ENCODE measurements at places on chromosomes 4 and X. TPM values are rescaled to one million over a fixed set of nuclear protein-coding genes. Genes with fewer than 3 reads are reported as not detected.

POF1B gene
- 14.5 TPM for total RNA-seq

DNA sequence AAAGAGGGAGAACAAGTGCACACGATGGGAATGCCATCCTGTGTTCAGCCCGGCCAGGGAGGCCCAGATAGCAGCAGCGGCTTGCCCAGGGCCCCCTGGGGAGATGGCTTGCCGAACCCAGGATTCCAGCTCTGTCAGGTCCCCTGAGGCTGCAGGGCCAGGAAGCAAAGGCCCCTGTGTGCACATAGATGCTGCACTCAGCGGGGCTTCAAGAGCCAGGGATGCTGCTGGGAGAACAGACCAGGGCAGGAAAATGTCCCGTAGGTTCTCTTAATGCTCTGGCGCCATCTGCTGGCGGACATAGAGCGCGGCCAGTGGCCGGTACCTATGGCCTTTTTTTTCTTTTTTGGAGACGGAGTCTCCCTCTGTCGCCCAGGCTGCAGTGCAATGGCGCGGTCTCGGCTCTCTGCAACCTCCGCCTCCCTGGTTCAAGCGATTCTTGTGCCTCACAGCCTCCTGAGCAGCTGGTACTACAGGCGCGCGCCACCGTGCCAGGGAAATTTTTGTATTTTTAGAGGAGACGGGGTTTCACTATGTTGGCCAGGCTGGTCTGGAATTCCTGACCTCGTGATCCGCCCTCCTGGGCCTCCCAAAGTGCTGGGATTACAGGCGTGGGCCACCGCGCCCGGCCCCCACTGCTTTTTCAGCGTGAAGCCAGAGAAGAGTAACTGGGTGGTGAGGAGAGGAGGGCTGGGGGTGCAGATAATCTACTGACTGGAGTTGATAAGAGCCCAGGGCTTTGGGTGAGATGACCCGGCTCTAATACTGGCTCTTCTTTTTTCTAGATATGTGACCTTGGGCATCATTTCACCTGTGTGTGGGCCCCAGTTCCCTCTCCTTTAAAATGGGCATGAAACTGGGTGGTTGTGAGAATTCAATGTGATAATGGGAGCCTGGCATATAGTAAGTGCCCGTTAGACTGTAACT, 22.5 kb downstream of the MED28 start:
- no peaks in the 10 kb centered on the region for H3K27me3 ChIP-seq
- H3K4me1 ChIP-seq = no peaks in the 10 kb centered on the region
- H3K36me3 ChIP-seq = peaks cover 28% of the 10 kb centered on the region
- no peak overlapping the region for H3K4me3 ChIP-seq

CYBB gene
- 19.7 TPM for total RNA-seq

- no peaks in the 10 kb centered on the region for H3K27me3 ChIP-seq
- DNase-seq = no peak
- H3K36me3 ChIP-seq = peaks cover 7% of the 10 kb centered on the region
- peak overlapping the region; percentile 81 for H3K27ac ChIP-seq
These were observed 92.0 kb downstream of the IRF2 start for GRCh38 chr4:184382189-184382846.

- peak within 1 kb of the TSS; percentile 54 for H3K4me3 ChIP-seq
- H3K4me1 ChIP-seq = no peaks in the 10 kb centered on the region
- peak within 1 kb of the TSS; percentile 74 for H3K27ac ChIP-seq
- peak; percentile 62 for DNase-seq
- H3K36me3 ChIP-seq = peaks cover 4% of the 10 kb centered on the region
- no peaks in the 10 kb centered on the region for H3K27me3 ChIP-seq
These were observed at the start of gene NBDY for GRCh38 chrX:56729152-56729850. Gene NBDY, plus strand, starts transcription at chrX:56729243. Its CDS starts 111 bp downstream, at chrX:56729354.

DNA sequence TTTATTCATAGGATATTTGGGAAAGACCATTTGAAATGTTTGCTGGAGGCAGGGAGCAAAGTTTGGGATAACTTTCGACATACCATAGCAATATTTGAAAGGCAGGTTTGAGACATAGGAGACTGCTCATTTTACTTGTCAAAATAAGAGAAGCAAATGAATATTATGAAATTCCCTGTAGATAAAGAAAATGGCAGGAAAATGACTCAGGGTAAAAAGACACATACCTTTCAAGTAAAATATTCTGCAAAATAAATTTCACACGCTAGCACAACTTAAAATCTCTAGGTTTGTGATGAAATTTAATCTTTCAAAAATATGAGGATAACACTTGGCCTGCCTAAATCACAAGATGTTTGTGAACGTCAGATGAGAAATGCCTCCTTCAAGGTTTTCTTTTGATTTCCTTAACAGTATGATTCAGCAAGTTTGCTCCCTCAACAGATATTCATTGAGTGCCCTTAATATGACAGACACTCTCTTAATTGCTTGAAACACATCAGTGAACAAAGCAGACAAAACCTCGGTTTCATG, 6.6 kb downstream of the TMEM156 start:
- no peaks in the 10 kb centered on the region for H3K27me3 ChIP-seq
- no peaks in the 10 kb centered on the region for H3K4me1 ChIP-seq
- no peak overlapping the region for H3K4me3 ChIP-seq
- DNase-seq = no peak

ZBED1 gene
- 40.7 TPM for total RNA-seq

GRCh38 chr4:3226944-3227343, 22.0 kb upstream of the MSANTD1 start:
- H3K27ac ChIP-seq = peak overlapping the region; percentile 31
- no peak for DNase-seq
- H3K36me3 ChIP-seq = peaks cover 69% of the 10 kb centered on the region
- no peaks in the 10 kb centered on the region for H3K4me1 ChIP-seq
- no peaks in the 10 kb centered on the region for H3K27me3 ChIP-seq

DNA sequence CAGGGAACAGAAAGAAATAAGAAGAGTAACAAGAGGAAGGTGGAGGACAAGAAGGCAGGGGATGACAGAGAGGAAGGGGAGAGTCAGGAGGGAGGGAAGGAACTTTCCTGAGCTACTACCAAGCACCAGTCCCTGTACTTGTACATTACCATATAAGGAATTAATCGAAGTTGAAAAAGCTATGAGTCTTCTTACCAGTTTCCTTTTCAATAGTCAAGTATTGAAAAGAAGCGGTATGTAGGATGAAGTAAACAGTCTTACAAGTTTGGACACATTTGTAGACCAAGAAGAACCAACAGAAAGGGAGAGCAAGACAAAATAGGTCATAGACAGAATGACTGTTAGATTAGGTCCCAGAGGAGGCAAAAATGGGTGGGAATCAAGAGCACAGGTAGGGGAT, 629.7 kb upstream of the DIPK2B start:
- H3K27ac ChIP-seq = no peak overlapping the region
- no peaks in the 10 kb centered on the region for H3K4me1 ChIP-seq
- no peaks in the 10 kb centered on the region for H3K27me3 ChIP-seq

SPANXN4 gene
- not detected for total RNA-seq

DNA sequence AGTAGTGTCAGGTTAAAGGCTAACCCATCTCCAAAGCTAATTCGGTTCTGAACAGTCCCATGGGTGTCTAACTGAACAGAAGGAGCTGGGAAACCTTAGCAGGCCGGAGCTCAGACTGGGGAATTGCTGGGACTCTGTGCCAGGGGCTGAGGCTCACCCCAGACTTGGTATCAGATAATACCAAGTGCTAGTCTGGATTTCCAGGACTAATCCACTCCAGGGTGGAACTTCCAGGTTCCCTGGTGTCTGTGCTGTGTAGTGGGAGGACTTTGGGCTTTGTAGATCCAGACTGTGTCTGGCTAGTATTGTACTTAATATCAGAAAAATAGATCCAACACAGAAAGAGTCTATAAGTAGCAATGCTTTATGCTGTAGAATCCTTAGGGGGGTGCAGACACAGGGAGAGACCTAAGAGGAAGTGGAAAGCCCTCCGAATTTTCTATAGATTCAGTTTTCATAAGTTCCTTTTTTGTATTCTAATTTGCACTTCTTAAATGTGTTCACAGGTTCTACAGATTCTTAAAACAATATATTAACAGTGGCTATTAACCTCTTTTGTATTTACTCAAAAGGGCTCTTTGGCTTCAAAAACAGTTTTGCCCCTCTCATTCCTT, 4.1 kb downstream of the ZNF827 start:
- no peak for DNase-seq
- peak overlapping the region; percentile 27 for H3K27ac ChIP-seq
- H3K27me3 ChIP-seq = no peaks in the 10 kb centered on the region
- H3K4me1 ChIP-seq = peaks cover 41% of the 10 kb centered on the region
- no peaks in the 10 kb centered on the region for H3K36me3 ChIP-seq

NCBP2L gene
- not detected for total RNA-seq

DNA sequence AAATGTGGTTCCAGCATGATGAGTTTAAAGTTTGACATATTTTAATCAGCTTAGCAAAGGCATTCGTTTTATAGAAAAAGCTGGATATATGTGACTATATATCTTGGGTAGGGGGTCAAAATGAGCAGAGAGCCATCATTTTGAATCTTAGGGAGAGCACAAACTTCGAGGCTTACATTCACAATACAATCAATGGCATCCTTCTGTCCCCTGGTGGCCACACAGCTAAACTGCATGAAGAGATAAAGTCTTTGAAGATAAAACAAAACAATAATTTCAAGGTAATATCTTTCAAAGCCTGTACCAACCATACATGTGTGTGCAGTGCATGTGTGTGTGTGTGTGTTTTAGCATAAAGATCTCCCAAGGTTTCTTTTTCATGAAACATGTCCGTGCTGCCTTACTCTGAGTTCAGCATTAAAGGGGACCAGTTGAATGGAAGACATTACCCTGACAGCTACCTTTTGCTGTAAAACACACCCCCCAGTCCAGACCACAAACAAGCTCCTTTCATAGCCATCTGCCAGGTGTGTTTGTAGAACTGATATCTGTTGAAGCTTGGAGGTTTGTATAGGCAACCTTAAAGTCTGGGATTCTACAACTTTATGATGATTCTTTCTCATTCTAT, 22.0 kb downstream of the DYNLT3 start:
- no peak for DNase-seq
- no peaks in the 10 kb centered on the region for H3K4me1 ChIP-seq
- H3K27ac ChIP-seq = no peak overlapping the region
- H3K27me3 ChIP-seq = no peaks in the 10 kb centered on the region
- no peak overlapping the region for H3K4me3 ChIP-seq

DNA sequence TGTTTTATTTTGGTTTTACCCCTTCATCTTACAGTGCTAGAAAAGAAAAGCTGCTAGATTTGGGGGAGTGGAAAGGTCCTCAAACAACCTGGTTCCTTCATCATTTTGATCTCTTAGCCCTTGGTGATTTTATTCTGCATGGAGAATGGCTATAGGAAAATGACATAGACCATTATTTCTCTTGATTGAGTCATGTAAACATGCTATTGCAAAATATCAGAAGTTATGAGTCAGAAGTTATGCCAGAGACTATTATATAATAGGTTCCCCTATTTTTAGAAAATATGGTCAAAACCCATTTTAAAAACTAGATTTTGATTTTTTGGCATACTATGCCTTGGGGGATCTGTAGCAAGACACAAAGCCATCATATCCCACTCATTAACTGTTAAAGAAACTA, 83.7 kb upstream of the FAM9C start:
- no peak overlapping the region for H3K27ac ChIP-seq
- H3K27me3 ChIP-seq = no peaks in the 10 kb centered on the region
- no peaks in the 10 kb centered on the region for H3K4me1 ChIP-seq
- no peak for DNase-seq
- no peak overlapping the region for H3K4me3 ChIP-seq

ASB11 gene
- 137 TPM for total RNA-seq

DNA sequence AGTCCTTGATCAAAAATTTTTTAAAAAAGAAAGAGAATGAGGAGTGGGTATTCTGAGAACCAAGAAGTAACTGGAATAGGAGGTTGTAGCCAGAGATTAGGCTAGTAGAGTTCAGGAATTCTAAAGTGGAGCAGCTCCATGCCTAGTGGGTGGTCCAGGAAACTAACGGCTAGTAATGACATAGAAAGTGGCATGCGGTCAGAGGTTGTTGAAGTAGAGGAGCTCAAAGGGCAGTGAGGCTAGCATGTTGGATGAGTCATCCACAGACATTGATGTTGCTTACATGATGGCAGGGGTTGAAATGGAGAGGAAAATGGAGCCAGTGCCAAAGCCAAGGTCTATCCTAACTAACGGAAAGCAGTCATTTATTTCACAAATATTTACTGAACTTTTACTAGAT, 42.1 kb downstream of the TEX13B start:
- no peaks in the 10 kb centered on the region for H3K27me3 ChIP-seq
- no peaks in the 10 kb centered on the region for H3K4me1 ChIP-seq
- no peak overlapping the region for H3K4me3 ChIP-seq
- H3K36me3 ChIP-seq = no peaks in the 10 kb centered on the region
- DNase-seq = no peak

CPE gene
- total RNA-seq = 56.8 TPM

GRCh38 chr4:36351082-36351666, 69.8 kb downstream of the DTHD1 start:
- H3K27ac ChIP-seq = no peak overlapping the region
- H3K36me3 ChIP-seq = no peaks in the 10 kb centered on the region
- no peak overlapping the region for H3K4me3 ChIP-seq
- H3K27me3 ChIP-seq = no peaks in the 10 kb centered on the region
- no peaks in the 10 kb centered on the region for H3K4me1 ChIP-seq

CSAG3 gene
- total RNA-seq = not detected

CENPVL1 gene
- total RNA-seq = not detected

DNA sequence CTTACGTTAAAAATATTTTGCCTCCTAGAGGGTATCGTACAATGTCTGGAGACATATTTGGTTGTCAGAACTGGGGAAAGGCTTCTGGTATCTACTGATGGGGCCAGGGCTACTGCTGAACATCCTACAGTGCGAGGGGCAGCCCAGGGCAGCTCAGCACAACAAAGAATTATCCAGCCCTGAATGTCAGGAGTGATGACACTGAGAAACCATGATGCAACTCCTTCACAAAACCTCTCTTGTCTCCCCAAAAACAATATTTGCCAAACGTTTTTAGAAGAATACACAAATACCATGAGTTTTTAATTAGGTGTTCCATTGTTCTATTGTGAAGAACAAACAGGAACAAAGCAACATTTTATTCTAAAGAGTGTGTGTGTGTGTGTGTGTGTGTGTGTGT, 43.4 kb upstream of the CLNK start:
- no peaks in the 10 kb centered on the region for H3K27me3 ChIP-seq
- DNase-seq = no peak
- H3K27ac ChIP-seq = no peak overlapping the region
- H3K36me3 ChIP-seq = no peaks in the 10 kb centered on the region

GRCh38 chr4:92299152-92299551, 4.6 kb upstream of the GRID2 start:
- H3K36me3 ChIP-seq = no peaks in the 10 kb centered on the region
- no peak for DNase-seq
- no peaks in the 10 kb centered on the region for H3K4me1 ChIP-seq
- no peak overlapping the region for H3K4me3 ChIP-seq
- H3K27me3 ChIP-seq = peaks cover 3% of the 10 kb centered on the region
- H3K27ac ChIP-seq = no peak overlapping the region

WAS gene
- 3.0 TPM for total RNA-seq

DNA sequence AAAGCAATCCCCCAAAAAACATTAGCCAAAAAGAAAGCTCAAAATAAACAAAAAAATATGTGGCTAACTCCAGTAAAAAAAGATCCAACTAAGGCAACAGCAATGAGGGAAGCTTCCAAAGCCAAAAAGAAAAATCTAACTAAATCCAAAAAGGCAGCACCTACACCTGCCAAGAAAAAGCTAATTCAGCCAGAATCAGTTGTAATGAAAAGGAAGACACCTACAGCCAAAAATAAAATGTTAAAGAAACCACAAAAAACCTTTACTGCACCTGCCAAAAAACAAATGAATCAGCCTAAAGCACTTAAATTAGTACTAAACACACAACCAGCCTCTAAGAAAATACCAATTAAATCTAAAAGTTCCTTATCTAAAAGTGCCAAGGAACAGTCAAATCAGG, 37.2 kb upstream of the CABS1 start:
- no peaks in the 10 kb centered on the region for H3K27me3 ChIP-seq
- DNase-seq = no peak
- H3K4me1 ChIP-seq = no peaks in the 10 kb centered on the region

GRCh38 chr4:183858011-183858615, 47.0 kb upstream of the STOX2 start:
- no peaks in the 10 kb centered on the region for H3K27me3 ChIP-seq
- no peak for DNase-seq
- H3K27ac ChIP-seq = no peak overlapping the region
- no peaks in the 10 kb centered on the region for H3K36me3 ChIP-seq

All from right atrium auricular region (tissue), 2 donors.